ENCODE measurements at places on chromosomes 4 and X.

DNA sequence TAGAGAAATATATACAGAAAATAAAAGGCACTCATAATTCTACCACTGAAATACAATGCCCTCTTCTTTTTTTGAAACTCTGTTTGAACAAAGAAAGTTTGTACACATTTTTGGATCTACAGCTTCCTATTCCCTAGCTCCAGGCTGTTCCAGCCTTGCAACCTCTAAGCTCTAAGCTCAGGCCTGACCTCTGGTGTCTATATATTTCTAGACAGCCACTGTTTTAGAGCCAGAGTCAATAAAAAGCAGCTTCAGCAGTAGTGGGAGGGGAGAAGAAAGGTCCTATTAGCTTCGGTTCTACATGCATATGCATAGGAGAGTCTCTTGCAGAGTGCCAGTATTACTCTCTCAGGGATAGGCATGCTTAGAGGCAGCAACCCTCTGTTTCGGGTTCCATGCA lies 39.7 kb downstream of the CLDN2 start:
- H3K27me3 ChIP-seq, result no peaks in the 10 kb centered on the region
- H3K4me1 ChIP-seq, result no peaks in the 10 kb centered on the region
- no peak overlapping the region for H3K27ac ChIP-seq
- H3K4me3 ChIP-seq, result no peak overlapping the region
- H3K36me3 ChIP-seq, result no peaks in the 10 kb centered on the region

GRCh38 chr4:176090115-176090514 lies 24.5 kb downstream of the WDR17 start:
- no peaks in the 10 kb centered on the region for H3K36me3 ChIP-seq
- no peak overlapping the region for H3K4me3 ChIP-seq
- DNase-seq, result no peak
- H3K27ac ChIP-seq, result no peak overlapping the region
- no peaks in the 10 kb centered on the region for H3K4me1 ChIP-seq

- DNase-seq, result no peak
- H3K36me3 ChIP-seq, result no peaks in the 10 kb centered on the region
- no peak overlapping the region for H3K4me3 ChIP-seq
These were observed 1427.2 kb downstream of the STIM2 start for GRCh38 chr4:28287831-28288233.

DNA sequence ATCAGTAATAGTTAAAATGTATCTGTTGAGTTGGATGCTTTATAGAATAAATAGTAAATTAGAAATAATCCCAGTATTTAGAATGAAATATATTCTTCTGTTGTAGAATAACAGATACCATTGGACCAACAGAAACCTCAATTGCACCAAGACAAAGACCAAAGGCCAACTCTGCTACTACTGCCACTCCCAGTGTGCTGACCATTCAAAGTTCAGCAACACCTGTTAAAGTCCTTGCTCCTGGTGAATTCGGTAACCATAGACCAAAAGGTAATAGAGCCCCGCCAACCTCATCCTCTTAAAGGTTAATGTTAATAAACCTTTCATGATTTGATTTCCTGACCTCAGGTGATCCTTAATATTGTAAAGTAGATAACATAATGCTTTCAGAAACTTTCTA lies 73.8 kb downstream of the PAQR3 start:
- peaks cover 39% of the 10 kb centered on the region for H3K36me3 ChIP-seq
- no peaks in the 10 kb centered on the region for H3K4me1 ChIP-seq
- no peak overlapping the region for H3K27ac ChIP-seq

GRCh38 chr4:52704133-52704532 lies 45.0 kb upstream of the USP46 start:
- no peaks in the 10 kb centered on the region for H3K36me3 ChIP-seq
- H3K27me3 ChIP-seq, result no peaks in the 10 kb centered on the region
- no peak overlapping the region for H3K27ac ChIP-seq
- H3K4me1 ChIP-seq, result no peaks in the 10 kb centered on the region
- H3K4me3 ChIP-seq, result no peak overlapping the region

DNA sequence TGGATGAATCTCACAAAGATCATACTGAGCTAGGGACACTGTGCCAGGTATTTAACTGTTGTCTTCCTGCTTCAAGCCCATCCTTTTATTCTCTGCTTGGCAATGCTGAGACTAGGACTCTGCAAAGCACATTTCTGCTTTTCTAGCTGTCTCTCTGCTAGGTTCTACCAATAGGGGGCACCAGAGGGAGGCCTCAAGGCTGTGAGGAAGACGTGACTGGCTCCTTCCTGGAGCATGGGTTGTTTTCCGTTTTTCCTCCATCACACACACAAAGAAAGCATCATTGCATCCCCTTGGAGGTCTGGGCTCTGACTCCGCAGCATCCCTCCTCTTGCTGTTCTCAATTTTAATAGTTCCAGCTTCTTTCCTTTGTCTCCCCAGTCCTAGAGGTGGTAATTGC lies 10.9 kb upstream of the DCTD start:
- no peak overlapping the region for H3K27ac ChIP-seq
- no peak for DNase-seq
- H3K4me1 ChIP-seq, result no peaks in the 10 kb centered on the region
- H3K4me3 ChIP-seq, result no peak overlapping the region
- H3K36me3 ChIP-seq, result no peaks in the 10 kb centered on the region

GRCh38 chr4:14888790-14889572 lies 113.3 kb upstream of the CPEB2 start:
- no peak for DNase-seq
- no peaks in the 10 kb centered on the region for H3K36me3 ChIP-seq
- no peak overlapping the region for H3K27ac ChIP-seq
- H3K27me3 ChIP-seq, result no peaks in the 10 kb centered on the region

Measured in DND-41 (cell line).